Activated CD4-positive, alpha-beta T cell treated with anti-CD3 and anti-CD28 coated beads, Interleukin-2, amount 10 ng/mL, durations not matched to agents 7 days and 5 days (primary cell): ENCODE measurements at places on chromosomes 16 and 17. TPM values are rescaled to one million over a fixed set of nuclear protein-coding genes. Genes with fewer than 3 reads are reported as not detected.

DLG4 gene
- 9.5 TPM for total RNA-seq

FOXF1 gene
- total RNA-seq, result not detected

COTL1 gene
- total RNA-seq, result 845 TPM

CCDC78 gene
- total RNA-seq, result 2.3 TPM

KRT12 gene
- not detected for total RNA-seq

MFSD6L gene
- 1.4 TPM for total RNA-seq
